ENCODE measurements at places on chromosomes 1 and 21.

GRCh38 chr1:226676381-226676780 is 62.7 kb downstream of the ITPKB start:
- DNase-seq: no peak

DNA sequence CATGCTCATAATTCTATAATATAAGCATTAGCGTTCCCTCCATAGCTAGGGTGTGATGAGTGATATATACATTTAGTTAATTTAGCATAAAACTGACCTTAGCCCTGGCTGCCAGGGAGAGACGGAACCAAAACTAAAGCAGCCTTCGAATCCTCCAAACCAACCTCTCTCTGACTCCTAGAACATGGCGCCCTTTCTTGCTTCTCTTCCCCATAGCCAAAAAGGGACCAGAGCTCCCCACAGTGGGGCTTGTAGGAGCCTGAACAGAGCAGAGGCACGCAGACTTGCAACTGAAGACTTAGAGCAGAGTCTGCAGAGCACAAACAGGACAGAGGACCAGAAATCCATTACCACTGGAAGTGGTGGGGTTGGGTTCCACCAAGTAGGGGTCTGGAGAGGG is 17.7 kb downstream of the IRF2BP2 start:
- no peak for DNase-seq

- DNase-seq: no peak
These were observed 66.6 kb downstream of the SPAG17 start for GRCh38 chr1:118118469-118118868.

DNA sequence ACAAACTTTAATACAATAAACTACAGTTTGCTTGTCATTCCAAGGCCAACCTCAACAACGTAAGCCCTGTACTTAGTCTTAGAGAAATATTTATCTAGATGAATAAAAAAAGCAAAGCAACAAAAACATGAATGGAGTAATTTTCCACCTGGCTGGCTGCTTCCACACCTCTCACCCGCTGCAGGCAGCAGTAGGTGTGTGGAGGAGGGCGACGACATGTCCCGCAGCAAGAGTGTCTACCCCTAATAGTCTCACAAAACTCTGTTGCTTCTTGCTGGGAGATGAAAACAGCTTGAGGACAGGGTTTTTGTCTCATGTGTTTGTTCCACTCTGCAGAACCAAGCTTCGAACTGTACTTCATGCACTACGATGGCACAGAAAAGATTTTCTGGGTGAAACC is 48.8 kb upstream of the IGSF5 start:
- no peak for DNase-seq
